ENCODE measurements at places on chromosomes 12 and 14. TPM values are rescaled to one million over a fixed set of nuclear protein-coding genes. Genes with fewer than 3 reads are reported as not detected.

The RHOJ gene
- total RNA-seq = not detected

DNA sequence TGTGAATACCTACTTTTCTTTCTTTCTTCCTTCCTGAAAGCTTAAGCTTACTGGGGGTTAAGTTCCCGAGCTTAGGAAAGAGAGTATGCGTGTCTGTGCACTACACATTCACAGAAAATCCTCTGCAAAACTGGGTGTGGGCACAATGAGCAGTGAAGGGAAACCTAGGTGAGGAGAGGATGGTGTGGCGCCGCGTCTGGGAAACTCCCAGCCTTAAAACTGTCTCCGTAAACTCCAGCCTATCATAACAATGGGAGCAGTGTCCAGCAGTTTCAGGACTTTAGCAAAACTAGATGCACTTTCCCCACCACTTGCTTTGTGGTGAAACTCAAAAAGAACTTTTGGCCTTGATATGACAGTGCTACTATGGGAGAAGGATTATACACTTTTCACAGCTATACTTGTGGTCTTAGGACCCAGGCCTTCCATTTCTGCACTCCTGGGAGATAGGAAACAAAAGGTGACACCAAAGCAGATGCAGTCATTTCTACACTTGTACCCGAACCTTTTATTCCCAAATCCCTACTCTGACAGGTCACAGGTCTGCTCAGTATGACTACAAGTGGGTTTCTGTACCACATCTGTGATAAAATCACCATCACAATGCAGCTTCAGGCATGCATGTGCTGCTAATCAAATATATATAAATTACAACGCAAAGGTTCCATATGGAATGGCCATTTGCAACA is 10.4 kb downstream of the AKAP5 start:
- no peak for DNase-seq

The ERBB3 gene
- total RNA-seq = not detected

The KRT85 gene
- total RNA-seq = not detected

All from activated B cell treated with CpG ODN at 0.5 μM for 24 hours (primary cell).